Non-pigmented ciliary epithelial cell (primary cell): ENCODE measurements at places on chromosomes 2 and 18.
A peak's percentile ranks its signal among the peaks of the same experiment; 100 is the strongest.

- peak; percentile 76 for DNase-seq
These were observed 11.2 kb upstream of the SCYGR5 start for GRCh38 chr2:227655454-227655853.

- no peak for DNase-seq
These were observed 41.9 kb downstream of the RHOB start for GRCh38 chr2:20488782-20489181.

GRCh38 chr2:224252631-224253030 lies 149.3 kb downstream of the FAM124B start:
- peak; percentile 15 for DNase-seq

DNA sequence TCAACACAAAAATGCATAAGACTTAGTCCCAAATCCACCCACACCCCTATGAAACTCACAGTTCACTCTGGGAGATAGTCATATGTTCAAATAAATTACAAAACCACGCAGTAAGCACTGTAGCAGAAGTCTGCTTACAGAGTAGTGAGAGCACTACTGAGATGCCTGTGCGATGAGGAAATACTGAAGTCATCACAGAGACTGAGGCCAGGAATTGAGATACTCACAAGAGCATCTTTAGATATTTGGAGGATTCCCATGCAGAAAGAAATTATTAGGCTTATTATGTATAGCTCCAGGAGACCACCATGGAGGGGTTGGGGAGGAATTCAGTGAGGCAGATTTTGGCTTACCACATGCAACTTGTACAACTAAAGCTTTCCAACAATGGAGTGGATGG lies 82.3 kb downstream of the ANTXR1 start:
- peak; percentile 65 for DNase-seq

GRCh38 chr2:236672606-236673005 lies 103.0 kb downstream of the ACKR3 start:
- DNase-seq, result no peak

DNA sequence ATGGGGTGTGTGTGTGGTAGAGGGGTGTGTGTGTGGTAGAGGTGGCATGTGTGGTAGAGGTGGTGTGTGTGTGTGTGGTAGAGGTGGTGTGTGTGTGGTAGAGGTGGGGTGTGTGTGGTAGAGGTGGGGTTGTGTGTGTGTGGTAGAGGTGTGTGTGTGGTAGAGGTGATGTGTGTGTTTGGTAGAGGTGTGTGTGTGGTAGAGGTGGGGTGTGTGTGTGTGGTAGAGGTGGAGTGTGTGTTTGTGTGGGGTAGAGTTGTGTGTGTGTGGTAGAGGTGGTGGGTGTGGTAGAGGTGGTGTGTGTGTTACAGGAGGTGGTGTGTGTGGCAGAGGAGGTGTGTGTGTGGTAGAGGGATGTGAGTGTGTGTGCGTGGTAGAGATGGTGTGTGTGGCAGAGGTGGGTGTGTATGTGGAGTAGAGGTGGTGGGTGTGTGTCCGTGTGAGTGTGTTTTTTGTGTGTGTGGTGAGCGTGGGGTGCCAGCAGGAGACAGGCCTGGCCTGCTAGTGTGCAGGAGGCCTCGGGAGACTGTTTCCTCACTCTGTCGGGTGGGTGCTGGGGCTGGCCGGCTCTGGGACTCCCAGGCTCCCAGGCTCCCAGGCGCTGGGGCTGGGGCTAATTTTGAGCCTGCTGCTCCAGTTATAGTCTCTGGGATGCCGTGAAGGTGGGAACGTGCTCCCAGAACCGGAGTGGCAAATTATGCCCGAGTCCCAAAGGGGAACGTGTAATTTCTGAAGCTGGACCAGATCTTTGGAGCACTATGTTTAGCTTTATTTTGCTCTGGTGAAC lies 165.2 kb downstream of the DYSF start:
- no peak for DNase-seq

DNA sequence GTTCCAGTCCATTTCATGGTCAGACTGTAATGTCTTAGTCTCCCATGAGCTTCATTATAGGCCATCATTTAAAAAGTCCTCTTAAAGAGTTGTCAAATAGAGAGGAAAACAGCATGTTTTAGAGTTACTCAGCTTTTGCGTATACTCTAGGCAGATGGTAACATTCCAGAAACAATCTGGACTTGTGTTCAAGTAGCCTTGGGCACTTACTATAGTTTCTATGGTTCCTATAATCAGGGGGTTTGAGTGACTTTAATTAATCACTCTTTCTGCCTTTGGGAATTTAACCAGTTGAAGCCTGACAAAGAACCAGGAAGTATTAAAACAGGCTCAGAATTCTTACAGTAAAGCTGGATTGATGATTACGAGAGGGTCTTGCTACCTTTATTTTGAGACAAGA lies 42.1 kb upstream of the SCN7A start:
- no peak for DNase-seq

GRCh38 chr2:226334981-226335720 lies 464.5 kb downstream of the IRS1 start:
- no peak for DNase-seq

DNA sequence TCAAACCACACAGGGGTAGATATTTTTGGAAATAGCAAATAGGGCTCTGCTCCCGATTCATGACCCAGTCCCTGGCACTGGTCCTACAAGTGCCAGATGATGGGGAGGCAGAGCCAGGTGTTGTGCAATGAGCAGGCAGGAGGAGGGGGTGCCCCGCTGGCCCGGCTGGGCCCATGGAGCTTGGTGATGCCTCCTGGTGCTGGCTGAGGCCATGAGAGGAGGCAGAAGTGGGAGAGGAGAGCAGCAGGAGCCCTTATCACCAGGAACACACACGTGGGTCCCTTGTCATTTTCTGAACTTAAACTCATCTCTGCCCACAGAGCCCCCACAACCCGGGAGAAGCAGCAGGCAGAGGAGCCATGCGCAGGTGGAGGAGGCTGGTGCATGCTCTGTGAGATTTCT lies 90.5 kb upstream of the MAPK4 start:
- DNase-seq, result no peak

DNA sequence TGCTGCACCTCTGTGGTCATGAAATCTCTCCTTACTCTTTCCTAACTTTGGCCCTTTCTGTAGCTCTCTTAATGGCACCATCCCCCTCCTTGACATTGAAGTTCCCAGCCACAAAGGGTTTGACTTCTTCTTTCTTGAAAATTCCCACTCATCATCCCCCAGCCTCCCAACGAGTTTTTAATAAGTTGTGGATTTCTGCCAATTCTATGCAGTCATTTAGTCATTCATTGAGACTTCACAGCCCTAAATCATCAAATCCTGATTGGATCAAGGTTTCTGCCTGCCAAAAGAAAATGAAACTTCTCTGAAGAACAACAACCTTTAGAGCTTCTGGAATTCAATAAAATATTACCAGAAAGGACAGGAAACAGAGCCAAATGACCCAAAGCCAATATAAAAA lies 354.3 kb downstream of the CLIP4 start:
- no peak for DNase-seq

DNA sequence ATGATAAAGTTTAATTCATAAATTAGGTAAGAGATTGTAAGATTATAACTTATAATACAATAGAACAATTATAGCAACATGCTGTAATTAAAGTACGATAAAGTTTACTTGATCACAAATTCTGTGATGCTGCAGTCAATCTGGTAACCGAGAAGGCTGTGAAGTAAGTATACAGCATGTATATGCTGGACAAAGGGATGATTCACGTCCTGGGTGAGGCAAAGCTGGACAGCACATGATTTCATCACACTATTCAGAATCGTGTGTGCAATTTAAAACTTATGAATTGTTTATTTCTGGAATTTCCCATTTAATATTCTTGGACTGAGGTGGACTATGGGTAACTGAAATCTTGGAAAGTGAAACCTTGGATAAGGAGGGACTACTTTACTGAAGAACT lies 522.2 kb upstream of the CNTNAP5 start:
- no peak for DNase-seq

DNA sequence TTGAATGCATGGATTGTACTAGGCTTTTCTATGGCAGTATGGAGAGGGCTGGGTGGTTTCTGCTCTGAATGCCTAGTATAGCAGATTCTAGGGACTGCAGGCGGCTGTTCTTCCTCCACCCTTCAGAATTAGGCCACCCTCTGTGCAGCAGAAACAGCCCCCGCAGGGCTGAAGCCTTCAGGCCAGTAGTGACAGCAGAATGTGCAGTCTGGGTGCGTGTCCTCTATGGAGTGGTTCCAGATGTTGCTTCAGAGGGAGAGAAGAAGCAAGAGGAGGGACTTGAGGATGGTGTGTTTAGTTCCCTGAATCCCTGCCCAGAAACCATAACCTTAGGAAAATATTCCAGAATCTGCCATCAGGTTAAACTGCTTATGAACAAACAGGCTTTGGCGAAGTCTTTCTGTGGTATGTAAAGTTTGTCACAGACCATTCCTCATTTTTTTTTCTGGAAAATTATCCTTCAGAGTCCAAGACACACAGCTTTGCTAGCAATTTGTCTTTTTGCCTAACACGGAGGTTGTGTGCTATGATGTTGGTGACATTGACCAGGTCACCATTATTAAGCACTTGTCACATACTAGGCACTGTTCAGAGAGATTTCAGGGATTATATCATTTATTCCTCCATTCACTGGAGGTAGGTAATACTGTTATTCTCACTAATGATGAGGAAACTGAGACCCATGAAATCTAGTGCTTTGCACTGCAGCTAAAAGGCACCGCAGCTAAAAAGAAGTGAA lies 21.1 kb downstream of the CASP10 start:
- no peak for DNase-seq

- DNase-seq, result no peak
These were observed 13.1 kb upstream of the PPP1R1C start for GRCh38 chr2:181972431-181973170.

DNA sequence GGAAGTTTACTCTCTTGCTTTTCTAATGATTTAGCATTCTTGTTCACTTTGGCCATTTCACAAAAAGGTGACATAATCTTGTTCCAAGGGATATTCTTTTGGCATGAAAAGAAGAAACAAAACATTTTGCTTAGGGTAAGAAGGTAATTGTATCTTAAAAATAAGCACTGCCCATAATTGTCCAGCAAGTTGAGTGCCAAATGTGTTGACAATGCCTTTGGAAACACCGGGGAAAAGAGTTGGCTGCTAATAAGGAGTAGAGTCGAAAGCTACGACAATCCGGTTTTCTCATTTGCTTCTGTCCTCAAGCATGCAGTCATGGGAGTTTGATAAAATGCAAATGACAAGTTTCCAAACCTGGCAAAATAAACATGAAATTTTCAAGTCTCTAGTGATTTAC lies 27.3 kb downstream of the ITGAV start:
- no peak for DNase-seq

GRCh38 chr2:133780099-133780996 lies 212.1 kb upstream of the NCKAP5 start:
- peak; percentile 45 for DNase-seq

DNA sequence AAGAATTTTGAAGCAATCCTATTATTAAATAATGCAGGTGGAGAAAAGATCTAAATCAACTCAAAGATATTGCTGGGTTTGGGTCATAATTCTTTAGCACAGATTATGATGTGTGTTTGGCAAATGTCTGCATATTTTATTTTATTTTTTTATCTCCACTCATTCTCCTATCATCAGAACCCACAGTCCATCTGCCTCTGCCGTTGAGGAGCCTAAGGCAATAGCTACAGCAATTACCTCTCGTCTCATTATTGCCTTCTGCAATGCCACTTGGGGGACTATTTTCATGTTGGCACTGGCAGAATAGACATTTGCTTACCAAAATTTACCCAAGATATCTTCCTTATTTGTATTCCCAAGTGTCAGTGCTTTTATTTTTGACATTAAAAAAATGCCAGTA lies 815.9 kb upstream of the CNTNAP5 start:
- DNase-seq, result no peak

GRCh38 chr2:60695793-60696192 lies 60.3 kb upstream of the PAPOLG start:
- no peak for DNase-seq

GRCh38 chr18:45571195-45571594 lies 44.1 kb upstream of the SLC14A2 start:
- no peak for DNase-seq

- DNase-seq, result peak; percentile 26
These were observed at the start of gene BBS5 for GRCh38 chr2:169479257-169480078. Gene BBS5 (plus strand): TSS chr2:169479494. CDS start chr2:169479554, 60 bp downstream.

- no peak for DNase-seq
These were observed 147.3 kb upstream of the SLC14A2 start for GRCh38 chr18:45467945-45468344.

DNA sequence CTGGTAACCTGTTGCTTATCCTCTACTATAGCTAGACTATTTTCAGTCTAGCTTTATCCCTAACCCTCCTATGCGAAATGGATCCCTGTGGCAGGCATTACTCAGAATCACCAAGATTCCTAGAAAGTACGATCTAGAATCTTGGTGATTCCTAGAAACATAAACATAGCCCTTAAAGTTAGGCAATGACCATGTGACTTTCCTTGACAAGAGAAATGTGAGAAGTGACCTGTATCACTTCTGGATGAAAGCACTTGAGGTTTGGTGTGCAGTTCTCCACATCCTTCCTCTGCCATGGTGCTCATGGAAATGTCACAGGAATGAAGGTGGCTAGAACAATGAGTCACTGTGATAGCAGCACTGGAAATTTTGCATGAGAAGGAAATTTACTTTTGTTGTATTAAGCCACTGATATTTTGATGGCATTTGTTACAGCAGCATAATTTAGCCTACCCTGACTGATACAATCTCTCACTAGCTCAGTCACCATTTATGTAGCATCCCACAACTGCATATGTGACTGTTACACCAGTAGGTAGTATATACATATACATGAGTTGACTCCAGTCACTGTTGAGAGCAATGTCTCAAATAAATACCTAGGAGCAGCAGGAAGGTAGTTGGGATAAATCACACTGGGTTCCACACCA lies 68.3 kb upstream of the MAPRE2 start:
- DNase-seq, result no peak

DNA sequence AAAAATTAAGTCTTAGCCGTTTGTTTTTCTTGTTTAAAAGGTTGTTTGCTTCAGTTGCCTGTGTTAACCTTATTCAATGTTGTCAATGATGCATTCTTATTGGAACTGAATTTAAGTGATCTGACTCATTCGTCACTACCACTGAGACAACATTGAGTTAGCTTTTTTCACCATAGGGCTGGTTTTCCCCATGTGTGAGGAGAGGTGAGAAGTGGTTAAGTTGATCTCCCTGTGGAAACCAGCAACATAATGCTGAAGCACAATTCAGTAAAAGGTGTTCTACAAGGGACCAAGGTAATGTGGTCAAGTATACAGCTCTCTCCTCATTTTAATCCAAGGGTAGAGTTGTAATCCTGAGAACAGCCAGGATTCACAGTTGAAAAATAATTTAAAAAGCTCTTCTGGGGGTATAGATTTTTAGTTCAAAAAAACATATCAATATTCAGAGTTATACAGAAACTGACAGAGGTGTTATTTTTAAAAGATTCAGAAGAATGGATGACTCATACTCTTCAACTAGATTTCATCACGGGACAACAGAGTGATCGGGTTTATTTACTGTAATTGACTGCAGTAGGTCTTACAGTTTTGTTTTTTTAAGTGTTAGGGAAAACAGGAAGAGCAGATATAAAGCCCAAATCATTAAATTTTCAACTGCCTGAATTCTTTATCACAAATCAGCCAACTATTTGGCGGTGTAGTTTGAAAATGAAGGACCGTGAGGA lies 12.6 kb downstream of the NOP58 start:
- no peak for DNase-seq

- peak; percentile 44 for DNase-seq
These were observed 39.5 kb upstream of the NPAS2 start for GRCh38 chr2:100780203-100781008.

- DNase-seq, result no peak
These were observed 14.7 kb upstream of the TTC32 start for GRCh38 chr2:19916385-19916950.

- DNase-seq, result no peak
These were observed 649 bp upstream of the HSBP1L1 start for GRCh38 chr18:79963658-79964329.

- no peak for DNase-seq
These were observed 24.8 kb downstream of the NOP58 start for GRCh38 chr2:202290316-202290715.
